ENCODE measurements at places on chromosomes 2 and 18.

DNA sequence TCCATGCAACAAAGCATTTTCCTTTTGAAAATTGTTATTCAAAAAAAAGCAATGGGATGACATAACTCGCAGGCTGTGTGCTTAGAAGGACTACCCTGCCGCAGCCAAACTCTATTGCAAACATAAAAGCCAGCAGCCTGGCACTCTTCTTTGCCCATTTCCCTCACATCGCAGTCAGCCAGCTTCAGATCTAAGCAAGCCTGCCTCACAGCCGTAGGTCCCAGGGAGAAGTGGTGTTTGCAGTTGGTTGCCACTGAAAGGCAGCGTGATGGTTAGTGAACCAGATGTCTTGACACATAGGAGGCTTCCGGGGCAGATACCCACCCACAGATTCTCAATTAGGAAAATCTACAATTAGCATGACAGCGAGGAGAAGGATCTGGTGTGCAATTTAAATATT, 655.2 kb downstream of the RNF144A start:
- no peak for DNase-seq

DNA sequence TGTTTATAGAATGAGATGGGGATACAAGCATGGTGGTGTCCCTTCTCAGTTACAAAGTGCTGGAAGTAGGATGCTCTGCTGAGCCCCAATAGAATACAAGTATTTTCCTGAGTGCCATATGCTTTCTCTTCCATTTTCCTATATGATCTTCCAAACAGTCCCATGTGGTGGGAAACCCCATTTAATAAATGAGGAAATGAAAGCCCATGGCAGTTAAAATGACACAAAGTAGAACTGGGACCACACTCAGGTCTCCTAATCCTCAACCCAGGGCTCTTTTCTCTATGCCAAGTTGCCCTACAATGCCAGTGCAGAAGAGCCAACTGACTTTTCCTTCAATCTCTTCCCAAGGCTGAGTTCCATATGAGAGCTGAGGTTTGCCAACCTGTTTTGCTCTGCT, 210.2 kb upstream of the FBXO11 start:
- DNase-seq, result no peak

- no peak for DNase-seq
These were observed 14.1 kb downstream of the SLC66A3 start for GRCh38 chr2:11169333-11169732.

DNA sequence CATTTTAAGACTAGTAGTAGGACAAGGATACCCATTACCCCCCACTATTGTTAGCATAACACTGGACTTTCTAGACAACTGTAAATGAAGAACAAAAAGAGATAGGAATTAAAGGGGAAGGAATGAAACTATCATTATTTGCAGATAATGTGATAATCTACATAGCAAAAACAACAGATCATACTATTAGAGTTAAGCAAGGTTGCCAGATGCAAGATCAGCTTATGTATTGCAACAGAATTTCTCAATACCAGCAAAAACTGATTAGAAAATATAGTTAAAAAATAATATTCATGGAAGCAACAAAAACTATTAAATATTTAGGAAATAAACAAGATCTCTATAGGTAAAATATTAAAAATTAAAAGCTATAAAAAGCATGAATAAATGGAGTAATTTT, 194.4 kb upstream of the SPRED2 start:
- no peak for DNase-seq

DNA sequence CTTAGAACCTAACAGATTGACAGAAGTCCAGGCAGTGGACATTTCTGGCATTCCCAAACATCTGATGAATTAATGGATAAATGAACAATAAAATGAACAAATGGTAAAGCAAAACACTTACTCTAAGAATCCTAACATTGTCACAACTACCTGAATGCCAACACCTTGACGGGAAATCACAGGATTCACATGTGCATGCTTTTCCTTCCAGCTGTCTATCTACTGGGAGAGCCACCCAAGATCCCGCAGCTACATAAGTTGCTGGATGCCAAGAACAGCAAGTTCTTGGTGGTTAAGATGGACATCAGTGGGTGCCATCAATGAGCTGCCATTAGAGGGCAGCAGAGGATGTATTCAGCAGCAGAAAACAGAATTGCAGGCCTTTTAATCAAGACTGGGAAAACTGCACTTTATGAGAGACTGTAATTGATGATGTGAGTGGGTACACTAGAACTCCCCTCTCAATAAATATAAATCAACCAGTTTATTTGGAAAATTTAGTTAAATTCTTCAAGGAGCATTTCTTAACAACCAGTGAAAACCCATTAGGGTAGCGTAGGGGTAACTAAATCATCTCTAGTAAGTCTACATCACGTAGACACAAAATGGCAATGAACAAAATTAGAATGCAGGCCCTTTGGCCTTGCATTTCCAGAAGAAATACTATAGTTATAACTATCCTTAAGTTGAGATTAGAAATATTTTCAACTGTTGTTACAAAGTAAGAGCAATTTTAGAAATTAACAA, 45.6 kb downstream of the SESTD1 start:
- DNase-seq, result peak; percentile 86

DNA sequence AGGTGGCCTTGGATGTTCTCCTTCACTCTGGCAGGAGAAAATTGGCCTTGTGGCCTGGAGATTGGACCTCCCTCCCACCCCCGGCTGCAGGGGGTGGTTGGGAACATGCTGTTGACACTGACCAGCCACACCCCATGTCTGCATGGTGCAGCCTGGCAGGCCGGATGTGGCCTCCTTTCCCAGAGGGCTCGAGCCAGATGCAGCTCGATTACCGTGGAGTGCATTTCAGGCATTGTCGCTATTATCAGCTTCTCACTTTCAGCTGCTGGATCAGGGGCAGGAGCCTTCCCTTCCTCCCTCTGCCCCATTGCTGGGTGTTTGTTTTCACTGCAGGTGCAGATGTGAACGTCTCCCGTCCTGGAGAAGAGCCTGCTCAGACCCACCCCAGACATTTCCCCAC, 211.0 kb upstream of the SIX2 start:
- DNase-seq, result peak; percentile 33

DNA sequence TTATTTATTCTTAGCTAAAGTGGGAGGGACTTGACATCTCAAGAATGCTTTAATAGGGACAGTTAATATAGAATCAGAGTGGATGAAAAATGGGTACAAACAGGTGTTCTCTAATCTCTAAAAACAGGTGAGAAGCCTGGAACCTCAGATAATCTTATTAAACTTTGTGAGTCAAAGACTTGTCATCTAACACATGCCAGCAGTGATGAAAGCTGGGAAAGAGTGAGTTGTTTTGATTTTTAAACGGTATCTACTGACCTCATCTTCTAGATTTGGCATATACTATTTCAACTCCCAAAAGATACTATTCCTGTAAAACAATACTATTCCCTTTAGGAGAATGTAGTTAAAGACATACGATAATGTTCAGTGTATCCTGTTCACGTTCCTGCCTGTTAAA, 103.4 kb downstream of the CCDC141 start:
- no peak for DNase-seq

DNA sequence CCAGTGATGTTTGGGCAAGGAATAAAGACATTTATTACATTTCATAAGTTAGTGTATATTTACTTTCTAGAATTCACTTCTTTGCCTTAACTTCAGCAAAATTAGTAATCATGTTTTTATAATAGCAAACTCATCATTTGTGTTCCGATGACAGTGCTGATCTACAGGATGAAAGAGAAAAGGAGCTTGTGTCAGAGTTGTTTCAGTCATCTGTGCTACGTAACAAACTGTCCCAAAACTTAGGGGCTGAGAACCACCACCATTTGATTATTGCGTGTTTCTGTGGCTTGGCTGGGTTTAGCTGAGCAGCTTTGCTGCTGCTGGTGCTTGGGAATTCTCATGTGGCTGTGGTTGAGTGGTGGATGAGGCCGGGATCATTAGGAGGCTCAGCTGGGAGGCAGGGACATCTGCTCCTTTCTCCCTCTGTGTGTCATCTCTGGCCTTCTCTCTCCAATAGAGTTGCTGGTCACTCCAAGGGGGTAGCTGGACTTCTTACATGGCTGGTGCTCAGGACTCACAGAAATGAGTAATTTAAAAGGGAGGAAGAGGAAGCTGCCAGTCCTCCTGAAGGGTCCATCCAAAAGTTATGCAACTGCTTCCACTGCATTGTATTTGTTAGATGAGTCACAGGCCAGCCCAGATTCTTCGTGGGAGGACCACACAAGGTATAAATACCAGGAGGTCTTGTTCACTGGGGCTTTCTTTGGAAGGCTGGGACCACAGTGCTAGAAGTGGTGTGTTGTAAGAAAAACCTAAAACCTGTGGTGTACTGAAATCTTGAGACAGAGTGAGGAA, 43.4 kb upstream of the HAAO start:
- DNase-seq, result no peak

DNA sequence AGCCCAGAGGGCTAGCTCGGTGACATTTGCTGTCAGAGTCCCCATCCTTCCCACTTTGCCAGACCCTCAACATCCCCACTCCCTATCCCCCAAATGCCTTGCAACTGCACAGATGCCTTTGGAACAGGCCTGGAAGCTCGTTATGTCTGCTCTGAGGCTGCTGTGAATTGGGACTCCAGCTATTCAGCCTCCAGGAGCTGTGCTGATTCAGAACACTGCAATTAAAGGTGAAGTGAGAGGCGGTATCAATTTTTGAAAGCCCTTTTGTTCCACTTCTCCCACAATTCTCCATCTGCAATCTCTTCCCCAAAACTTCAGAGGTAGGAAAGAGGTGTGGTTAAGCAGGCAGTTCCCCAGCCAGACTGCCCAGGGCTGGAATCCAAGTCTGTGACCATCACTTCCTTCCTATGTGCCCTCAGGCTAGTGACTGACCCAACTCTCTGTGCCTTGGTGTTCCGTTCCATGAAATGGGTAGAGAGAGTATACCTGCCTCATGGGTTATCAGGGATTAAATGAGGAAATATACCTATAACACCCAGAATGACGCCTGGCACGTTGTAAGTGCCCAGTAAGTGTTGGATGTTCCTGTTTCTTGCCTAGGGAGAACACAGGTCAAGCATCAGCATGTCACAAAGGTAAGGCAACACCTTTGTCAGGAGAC, 17.5 kb downstream of the NOSTRIN start:
- no peak for DNase-seq

DNA sequence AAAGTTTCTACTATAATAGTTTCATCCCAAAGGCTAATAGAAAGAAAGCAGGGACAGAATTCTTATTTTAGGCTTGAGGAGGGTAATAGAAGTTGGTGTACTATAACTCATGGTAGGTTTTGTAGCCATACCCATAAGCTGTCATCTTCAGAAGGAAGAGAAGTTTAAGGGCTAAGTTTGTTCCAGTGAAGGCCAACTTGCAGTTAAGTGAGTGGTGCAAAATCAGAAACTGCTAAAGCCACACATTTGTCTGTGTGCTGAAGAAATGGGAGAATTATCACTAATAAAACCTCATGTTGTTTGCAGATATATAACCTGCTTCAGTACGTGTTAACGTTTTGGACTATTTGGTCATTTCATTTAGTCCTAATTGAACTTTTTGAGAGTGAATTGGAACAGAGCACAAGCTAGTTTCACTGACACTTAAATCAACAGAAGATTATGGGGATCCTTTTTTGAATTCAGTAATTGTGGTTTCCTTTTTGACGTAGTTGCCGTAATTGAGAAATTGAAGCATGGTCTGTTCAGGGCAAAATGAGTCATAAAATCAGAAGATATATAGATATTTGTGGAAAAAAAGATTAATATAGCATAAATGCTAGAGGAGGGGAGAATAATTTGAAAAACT, 69.1 kb downstream of the PHLPP1 start:
- no peak for DNase-seq

- DNase-seq, result no peak
These were observed 298.5 kb upstream of the CELF4 start for GRCh38 chr18:37864122-37864521.

DNA sequence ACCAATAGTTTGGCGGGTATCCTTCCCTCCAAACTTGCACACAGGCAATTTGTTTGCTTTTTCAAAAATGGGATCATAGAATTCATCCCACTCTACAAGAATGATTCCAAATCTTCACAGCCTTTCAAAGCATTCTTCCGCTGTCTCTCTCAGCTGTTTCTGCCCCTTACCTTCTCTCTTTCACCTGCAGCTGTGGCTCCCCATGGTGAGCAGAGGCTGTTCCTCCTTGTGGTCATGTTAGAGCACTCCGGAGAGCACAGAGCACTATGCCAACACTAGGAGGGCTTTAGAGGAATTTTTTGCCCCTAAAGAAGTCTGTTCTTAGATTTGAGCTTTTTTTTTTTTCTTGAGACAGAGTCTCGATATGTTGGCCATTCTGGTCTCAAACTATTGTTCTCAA, 30.4 kb downstream of the MTHFD2 start:
- DNase-seq, result no peak

DNA sequence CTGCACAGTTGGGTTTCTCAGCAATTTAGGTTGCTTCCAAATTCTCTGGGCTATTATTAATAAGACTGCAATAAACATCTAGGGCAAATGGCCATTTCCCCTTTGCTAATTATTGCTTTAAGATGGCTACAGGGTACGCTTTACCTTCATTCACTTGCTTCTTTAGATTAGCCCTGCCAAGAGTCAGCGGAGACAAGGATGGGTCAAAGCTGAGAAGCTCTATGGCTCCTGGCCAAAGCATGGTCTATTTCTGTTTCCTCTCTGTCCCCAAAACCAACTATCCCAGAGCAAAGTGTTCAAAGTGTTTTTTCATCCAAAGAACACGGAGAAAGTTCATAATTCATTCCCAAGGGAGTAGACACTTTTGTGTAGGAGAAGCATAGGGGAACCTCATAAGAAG, 75.2 kb upstream of the NFU1 start:
- no peak for DNase-seq

DNA sequence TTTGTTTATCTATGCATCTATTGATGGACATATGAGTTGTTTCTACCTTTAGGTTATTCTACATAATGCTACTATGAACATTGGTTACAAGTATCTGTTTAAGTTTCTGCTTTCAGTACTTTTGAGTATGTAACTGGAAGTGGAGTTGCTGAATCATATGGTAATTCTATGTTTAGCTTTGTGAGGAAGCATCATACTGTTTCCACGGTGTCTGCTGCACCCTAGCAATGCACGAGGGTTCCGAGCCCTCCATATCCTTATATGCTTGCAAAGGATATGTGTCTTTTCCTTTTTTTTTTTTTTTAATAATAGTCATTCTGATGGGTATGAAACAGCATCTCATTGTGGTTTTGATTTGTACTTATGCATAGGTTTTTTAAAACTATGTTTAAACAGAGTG, 83.7 kb downstream of the FMNL2 start:
- DNase-seq, result no peak

DNA sequence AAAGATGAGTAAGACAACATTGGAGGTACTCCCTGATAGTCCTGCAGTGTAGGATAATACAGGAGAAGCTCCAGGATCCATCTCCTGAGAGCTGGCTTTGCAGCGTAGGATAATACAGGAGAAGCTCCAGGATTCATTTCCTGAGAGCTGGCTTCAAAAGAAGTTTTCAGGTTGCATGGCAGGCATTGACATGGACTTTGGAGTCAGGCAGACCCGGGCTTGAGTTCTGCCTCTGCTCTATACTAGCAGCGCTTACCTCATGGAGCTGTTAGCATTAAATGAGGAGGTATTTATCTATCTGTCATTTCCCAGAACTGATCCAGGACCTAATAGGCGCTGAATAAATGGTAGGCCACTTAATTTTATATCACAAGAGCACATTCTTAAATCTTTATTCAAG, 97.8 kb downstream of the FMNL2 start:
- DNase-seq, result no peak

GRCh38 chr2:169540146-169540545, 30.6 kb downstream of the KLHL41 start:
- DNase-seq, result no peak

Measured in NCI-H1417 (cell line).